Fibroblast of villous mesenchyme (primary cell): ENCODE measurements at places on chromosomes 11 and 22. TPM values are rescaled to one million over a fixed set of nuclear protein-coding genes. Genes with fewer than 3 reads are reported as not detected.

Gene OR52N4
- total RNA-seq: not detected in 2 replicates

DNA sequence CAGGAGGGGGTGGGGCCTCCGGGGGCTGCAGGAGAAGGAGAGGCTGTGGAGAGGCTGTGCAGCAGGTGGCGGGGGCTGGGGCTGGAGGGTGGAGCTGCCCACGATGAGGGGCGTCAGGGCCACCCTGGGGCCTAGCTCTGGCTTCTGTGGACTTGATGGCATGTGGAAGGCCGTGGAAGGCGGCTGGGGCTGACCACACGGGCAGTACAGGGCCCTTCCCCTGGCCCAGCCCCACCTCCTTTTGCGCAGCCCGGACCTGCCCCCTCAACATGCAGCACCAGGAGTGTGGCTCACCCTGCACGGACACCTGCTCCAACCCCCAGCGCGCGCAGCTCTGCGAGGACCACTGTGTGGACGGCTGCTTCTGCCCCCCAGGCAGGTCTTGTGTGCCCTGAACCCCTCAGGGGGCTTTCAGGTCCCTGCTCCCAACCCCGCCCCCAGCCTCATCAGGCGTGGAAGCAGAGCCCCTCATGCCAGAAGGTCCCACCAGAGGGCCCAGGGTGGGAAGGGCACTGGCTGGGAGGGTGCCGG is 6.1 kb downstream of the MUC5B start:
- DNase-seq: no peak

DNA sequence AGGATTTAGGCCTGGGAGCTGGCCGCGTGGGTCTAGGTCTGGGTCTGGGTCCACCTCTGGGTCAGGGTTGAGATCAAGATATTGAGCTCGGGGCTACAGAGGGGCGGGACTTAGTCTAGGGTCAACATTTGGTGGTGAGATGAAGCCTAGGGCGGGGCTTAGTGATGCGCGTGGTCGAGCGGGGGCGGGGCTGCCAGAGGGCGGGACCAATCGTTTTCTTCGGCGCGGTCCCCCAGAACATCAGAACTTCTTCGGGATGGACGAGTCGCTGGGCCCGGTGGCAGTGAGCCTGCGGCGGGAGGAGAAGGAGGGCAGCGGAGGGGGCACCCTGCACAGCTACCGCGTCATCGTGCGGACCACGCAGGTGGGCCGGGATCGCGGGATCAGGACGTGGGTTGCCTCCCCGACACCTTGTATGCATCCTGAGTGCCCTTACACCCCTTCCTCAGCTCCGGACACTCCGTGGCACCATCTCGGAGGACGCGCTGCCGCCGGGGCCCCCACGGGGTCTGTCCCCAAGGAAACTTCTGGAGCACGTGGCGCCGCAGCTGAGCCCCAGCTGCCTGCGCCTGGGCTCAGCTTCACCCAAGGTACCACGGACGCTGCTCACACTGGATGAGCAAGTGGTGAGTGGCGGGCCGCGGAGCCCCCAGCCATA is 4.2 kb downstream of the SIPA1 start:
- no peak for DNase-seq

Gene PRG3
- total RNA-seq: not detected in 2 replicates

DNA sequence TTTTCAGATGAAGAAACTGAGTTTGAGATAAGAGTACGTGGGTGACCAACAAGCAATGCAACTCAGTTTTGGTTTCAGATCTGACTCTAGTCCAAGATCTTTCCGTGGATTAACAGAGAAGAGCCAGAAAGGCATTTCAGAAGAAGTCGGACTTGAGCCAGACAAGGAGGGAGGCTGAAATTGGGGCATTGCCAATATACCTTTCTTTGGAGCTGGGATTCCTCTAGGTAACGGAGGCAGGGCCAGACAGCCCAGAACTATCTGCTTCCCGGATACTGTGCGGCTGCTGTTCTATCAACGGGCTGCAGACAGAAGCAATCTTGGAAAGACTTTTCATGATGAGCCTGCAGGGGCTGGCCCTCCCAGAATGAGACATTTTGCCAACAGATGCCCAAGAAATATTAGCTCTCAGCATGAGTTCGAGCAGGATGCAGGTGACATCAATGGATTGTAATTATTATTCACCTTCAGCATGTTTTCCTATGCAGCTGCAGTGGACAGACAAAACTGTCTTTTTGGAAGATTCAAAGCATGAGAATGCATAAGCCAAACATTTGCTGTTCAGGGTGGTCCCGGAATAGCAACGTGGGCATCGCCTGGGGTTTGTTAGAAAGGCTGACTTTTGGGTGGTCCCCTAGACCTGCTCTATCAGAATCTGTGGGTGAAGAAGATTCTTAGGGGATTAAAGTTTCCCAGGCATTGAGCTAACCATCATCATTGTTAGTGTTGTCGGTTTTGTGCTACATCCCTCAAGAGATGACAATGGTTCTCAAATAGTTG is 95.7 kb downstream of the SCN3B start:
- no peak for DNase-seq

DNA sequence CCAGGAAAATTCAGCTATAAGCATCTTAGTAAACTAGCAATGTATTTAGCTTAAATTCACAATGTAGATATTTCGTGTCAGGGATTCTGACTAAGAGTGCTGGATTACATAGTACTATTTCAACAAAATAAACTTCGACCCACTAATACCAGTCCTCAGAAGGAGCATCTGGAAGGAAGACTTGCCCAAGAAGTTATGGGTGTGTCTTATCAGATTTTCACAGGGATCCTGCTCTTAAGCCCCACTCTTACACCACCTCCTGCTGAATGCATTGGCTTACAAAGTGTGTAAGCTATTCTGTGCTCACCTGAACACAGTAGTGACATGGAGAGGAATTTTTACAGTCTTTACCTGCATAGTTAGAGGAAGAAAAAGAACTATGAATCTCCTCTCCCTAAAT is 35.4 kb upstream of the ANO5 start:
- no peak for DNase-seq

- DNase-seq: no peak
Observed at GRCh38 chr11:111400595-111400994, 21.5 kb upstream of the POU2AF1 start.

Gene MRGPRX4
- not detected in 2 replicates for total RNA-seq

Gene ZC3H12C
- total RNA-seq: 7.4 and 15.5 TPM in 2 replicates

DNA sequence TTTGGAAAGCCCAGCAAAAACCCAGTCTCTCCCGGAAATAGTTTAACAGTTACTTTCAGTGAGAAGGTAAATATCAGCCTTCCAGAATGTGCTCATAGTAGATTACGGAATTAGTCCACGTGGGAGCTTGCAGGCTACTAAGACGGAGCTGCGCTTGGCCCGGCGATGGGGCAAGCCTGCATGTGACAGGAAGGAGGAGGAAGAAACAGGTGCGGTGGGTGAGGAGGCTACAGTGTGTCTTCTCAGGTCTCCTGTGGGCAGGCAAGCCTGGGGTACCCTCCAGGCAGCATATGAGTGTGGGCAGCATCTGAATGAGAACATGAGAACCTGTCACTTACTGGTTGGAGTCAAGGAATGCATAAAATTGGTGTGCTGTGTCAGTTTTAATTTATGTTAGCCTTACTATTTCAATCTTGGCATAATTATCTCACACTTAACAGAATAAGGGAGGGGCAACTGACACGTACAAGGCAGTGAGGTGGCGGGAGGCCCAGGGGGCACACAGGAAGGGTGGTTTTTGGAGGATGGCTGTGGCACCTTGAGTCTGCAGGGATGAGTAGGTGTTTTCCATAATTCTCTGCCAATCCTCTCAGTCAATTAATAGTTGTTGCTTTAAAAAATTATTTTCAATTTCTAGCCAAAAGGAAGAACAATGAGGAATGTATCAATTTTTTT is 35.7 kb downstream of the CLMP start:
- DNase-seq: peak; percentile 45

GRCh38 chr22:49995361-49996118 is 17.0 kb downstream of the IL17REL start:
- no peak for DNase-seq
